Eye (tissue), 1 donor: ENCODE measurements at places on chromosomes 5 and 9.

DNA sequence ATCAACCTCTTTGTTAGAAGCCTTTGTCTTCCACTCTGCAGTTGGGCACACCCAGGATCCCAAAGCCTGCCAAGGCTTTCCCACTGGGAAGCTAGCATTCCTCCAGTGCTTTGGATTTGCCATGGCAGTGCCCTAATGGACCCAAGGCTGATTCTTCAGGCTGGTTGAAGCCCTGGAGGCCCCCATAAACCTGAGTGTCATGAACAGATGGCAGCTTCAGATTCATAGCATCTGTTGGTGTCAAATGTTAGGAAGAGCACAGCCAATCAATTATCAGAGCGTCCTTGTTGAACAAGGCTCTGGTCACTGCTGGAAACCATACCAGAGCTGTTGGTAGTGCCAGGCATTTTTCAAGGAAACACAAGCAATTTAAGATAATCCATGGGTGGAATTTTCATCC lies 241.1 kb upstream of the KLF4 start:
- DNase-seq: no peak

DNA sequence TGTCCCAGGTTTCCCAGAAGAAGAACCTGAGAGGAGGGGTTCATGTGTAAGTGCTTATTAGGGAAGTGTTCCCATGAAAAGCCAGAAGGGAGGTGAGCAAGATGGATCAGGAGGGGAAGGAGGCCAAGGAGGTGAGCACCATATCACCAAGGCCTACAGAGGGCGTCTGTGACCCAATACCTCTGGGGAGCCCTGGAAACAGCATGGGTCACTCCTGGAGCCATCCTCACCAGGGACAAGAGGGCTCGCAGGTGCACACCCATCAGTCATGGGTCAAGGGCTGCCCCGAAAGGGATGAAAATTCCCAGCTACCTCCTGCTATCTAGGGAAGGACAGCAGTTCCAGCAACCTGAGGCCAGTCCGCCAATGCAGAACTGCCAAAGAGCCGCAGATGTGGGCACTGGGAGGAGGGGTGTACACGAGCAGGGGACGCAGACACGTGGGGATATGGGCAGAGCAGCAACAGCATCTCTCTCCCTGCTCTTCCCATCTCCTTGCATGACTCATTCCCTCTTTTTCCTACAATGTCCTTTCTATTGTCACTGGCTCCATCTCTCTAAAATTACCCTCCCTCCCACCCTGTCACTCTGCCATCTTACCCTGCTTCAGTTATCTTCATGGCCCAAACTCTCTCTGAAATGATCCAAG lies 167.6 kb upstream of the FSTL4 start:
- no peak for DNase-seq

GRCh38 chr9:38063363-38063707 lies 5.7 kb downstream of the SHB start:
- DNase-seq: no peak

DNA sequence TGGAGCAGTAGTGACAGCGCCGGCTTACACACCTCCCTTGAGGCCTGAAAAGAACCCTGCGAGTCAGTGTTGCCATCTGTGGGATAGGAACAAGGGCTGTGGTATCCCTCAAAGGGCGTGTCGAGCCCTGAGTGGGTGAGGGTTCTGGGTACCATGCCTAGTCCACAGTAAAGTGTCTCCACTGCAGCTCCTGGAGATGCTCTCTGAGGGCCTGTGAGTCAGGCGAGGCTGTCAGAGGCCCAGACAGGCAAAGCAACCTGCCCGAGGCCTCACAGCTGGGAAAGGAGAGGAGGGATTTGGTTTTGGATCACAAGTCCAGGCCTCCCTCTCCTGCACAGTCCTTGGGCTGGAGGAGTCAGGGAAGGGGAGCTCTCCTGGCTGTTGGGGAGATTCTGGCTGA lies 6.1 kb downstream of the PRRX2 start:
- DNase-seq: no peak

DNA sequence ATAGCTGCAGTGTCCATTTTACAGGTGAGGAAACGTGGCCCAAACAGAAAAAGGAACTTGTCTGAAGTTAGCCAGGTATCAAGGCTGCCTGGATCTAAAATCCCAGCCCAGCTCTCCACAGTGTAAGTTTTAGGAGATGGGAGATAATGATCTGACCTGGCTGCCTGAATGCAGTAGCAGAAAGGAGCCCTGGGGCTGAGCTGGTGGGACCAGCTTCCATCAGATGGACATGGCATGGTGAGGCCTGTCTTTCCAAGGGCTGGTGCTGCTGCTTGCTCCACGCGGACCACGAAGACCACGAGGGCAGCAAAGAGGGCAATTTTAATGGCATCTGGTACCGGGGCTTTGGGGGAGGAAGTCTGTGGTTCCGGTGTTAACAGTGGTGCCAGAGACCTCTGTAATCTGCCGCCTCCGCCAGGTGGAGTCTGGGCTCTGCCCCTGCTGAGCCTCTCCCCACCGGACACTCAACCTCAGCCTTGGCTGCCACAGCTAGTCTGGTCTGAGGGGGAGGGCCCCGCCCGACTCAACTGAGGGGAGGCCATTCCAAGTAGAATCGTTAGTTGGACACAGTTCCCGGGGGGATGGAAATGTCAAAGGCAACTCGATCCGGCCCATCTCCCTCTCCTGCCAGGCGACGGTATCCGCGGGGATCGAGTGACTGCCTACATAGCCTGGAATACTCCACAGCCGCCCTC lies 650 bp downstream of the MYORG start:
- peak; percentile 77 for DNase-seq

- no peak for DNase-seq
Measured at GRCh38 chr5:84870369-84870768, 485.7 kb upstream of the EDIL3 start.

GRCh38 chr5:94260096-94260495 lies 358.3 kb downstream of the KIAA0825 start:
- DNase-seq: no peak

DNA sequence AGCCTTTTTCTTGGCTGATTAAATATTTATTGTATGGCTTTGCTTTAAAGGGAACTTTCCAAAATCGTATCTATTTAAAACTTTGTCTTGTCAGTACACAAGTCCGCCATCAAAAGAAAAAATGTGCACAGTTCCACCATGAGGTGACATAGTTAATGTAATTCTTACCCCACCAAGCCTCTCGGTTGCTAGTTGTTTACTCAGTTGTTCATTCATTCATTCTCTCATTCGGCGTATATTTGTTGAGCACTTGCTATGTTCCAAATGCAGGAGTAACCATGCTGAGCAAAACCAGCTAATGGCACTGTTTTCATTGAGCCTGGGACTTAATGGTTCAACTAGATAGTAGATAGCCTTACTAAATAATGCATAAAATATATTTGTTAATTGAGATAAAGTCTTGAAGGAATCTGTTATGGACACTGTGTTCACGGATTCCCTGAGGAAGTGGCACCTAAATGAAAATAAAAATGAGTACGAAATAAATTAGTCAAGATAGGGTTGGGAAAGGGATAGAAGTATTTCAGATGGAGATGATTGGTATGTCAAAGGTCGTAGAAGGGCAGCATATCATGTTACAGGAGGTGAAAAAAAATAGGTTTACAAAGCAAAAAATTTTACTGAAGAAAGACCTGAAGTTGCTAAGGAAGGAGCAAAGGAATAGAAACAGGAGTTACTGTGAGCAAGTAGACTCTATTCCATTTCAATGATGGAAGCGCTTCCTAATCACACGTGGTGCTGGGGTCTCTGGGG lies 1.5 kb downstream of the DCAF10 start:
- DNase-seq: no peak

DNA sequence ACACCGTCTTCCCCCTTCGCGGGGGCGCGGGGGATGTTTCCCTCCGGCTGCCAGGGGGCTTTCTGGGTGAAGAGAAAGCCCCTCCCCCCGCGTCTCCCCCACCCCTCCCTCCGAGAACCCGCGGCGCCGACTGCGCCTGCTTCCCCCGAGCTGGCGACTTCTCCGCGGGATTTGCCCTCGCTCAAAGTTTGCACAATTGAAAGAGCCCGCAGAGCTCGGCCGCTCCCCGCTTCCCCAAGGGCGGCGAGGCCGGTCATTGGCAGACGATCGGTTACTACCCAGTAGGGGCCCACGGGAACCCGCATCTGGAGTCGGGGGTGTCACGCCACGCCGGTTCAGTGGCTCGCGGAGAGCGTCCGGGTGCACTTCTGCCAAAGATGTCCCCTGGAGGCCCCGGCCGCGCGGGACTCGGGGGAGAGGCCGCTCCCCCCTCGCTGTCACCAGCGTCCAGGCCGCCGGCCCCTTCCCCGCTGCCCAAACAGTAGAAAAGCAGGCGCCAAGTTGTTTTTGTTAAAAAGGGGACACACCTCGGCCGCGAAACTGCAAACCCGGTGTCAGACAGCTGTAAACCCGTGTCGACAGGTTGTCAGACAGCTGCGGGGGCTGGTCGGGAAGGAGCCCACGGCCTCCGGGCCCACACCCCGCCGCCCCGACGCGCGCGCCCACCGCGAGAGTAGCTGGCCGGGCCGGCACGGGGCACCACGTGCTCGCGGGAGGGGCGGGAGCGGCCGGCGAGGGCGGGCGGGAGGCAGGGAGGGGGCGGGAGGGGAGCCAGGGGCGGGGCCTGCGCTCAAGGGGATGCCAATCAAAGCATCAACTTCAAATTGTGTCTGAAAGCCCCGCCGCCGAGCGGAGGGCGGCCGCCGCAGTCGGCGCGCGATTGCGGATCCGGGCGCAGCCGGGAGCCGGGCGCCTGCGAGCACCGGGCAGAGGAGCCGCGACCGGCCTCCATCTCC lies at the start of gene IRX1:
IRX1 (plus strand) TSS at position 827 of the 956 bp plus-strand sequence. CDS start 274 bp downstream, outside the sequence.
- peak; percentile 73 for DNase-seq

DNA sequence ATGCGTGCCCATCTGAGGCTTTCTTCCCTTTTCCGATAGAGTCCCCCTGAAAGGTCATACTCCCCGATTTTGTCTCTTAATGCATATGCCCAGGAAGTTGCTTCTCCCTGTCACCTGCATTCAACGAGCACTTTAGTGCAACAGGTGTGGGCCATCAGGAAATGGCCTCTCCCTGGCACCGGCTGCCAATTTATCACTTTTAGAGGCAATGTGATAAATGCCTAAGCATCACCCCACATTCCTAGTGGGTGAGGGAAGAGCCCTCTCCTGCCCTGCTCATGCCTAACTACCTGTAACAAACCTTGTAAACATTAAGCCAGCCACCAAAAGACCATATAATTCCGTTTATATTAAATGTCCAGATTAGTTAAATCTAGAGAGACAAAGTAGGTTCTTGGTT lies 1.1 kb upstream of the SNAPC3 start:
- DNase-seq: no peak

GRCh38 chr5:97097326-97098230 lies 44.8 kb downstream of the LIX1 start:
- DNase-seq: no peak

GRCh38 chr9:75810063-75810462 lies 80.4 kb upstream of the PCSK5 start:
- no peak for DNase-seq

- DNase-seq: no peak
Measured at GRCh38 chr5:169785771-169786618, 148.9 kb downstream of the DOCK2 start.

DNA sequence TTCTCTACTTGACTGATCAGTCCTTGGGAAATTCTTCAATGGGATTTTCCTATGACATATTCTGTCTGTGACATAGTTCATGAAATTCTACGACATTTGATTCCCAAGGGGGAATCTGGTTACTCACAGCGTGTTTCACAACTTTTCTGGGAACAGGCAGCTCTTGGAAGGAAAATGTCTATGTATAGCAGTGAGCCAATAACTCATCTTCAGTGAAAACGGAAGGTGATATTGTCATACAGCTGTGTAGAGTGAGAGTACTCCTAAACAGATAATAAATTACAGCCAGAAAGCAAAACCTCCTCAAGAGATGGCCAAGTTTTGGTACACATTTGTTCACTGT lies 91.4 kb downstream of the C9orf152 start:
- DNase-seq: no peak

DNA sequence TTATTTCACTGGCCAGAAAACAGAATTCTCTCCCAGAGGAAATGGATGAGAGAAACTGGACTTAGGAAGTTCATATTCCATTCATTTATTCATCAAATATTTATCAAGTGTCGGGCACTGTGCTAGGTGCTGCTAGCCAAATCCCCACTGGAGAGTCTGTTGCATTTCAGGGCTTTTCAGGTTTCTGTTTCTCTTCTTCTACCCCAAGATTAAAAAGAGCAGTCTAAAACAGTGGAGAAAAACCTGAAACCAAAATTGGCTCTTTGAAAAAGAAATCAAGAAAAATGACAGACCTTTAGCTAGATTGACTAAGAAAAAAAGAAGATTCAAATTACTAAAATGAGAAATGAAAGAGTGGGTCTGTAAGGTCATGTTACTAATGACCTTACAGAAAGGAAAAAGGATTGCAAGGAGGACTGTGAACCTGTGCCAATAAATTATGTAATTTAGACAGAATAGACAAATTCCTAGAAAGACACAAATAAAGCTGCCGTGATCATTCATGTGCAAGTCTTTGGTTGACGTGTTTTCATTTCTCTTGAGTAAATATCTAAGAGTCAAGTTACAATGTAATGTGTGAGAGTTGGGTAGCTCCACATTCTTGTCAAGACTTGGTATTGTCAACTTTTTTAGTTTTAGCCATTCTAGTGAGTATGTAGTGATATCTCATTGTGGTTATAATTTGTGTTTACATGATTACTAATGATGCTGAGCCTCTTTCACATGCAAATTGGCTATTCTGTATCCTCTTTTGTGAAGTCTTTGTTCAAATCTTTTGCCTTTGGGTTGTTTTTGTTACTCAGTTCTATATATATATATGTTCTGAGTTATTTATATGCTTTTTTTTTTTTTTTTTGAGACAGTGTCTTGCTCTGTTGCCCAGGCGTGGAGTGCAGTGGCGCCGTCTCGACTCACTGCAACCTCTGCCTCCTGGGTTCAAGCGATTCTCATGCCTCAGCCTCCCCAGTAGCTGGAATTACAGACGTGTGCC lies 23.7 kb downstream of the SNX30 start:
- peak; percentile 27 for DNase-seq

GRCh38 chr5:154038707-154039457 lies at the start of the genes FAM114A2 and MFAP3:
TSS of gene FAM114A2 (minus strand) at chr5:154038910. CDS start at chr5:154034953, 3,957 bp downstream.
TSS of gene MFAP3 (plus strand) at chr5:154038967. CDS start at chr5:154049723, 10,756 bp downstream.
- peak; percentile 94 for DNase-seq

DNA sequence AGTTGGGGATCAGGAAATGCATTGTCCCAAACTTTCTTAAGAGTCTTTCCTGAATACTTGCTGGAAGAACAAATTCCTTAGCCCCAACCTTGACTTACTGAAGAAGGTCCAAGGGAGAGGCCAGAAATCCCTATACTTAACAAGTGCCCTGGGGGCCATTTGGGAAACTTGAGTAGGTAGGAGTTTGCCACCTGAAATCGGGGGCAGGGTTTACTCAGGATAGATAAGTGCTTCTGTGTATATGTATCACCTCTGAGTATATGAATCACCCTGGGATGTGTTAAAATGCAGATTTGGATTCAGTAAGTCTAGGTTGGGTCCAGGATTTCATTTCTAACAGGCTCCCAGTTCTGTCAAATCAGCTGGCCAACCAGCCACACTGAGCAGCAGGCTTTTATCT lies 47.9 kb upstream of the MYO10 start:
- no peak for DNase-seq
